Spinal cord (tissue), 10 donors: ENCODE measurements at places on chromosomes 16 and 17. TPM values are rescaled to one million over a fixed set of nuclear protein-coding genes. Genes with fewer than 3 reads are reported as not detected.

The SCARF1 gene
- total RNA-seq: 10.7 TPM

The STH gene
- total RNA-seq: 3.1 TPM

The ADAM11 gene
- 16.3 TPM for total RNA-seq

The PLK1 gene
- 7.1 TPM for total RNA-seq

The RGS9 gene
- 19.1 TPM for total RNA-seq
